Posterior vena cava (tissue), 2 donors: ENCODE measurements at places on chromosomes 6 and 20.
A peak's percentile ranks its signal among the peaks of the same experiment; 100 is the strongest.

- DNase-seq: no peak
These were observed 363.5 kb downstream of the BCKDHB start for GRCh38 chr6:80469977-80470376.

GRCh38 chr20:14919501-14920081, 582.2 kb upstream of the FLRT3 start:
- no peak for DNase-seq

DNA sequence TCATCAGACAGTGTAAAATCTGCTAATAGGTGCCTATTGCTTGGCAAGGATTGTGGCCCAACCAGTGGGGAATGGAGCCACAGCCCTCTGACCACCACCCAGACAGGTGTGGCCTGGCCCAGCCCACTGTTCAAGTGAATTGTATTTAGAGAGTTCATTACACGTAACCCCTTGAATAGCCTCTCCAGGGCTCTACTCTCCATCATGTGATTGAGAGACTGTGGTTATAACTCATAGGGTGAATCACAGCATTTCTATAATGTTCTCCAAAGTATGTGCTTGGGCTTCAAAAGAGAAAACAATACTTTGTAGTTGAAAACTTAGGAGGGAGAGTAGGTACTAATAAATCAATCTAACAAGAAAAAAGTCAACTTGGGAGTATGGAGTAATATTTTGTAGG, 38.4 kb downstream of the ALDH8A1 start:
- DNase-seq: no peak

GRCh38 chr6:149563203-149563927, 2.8 kb upstream of the GINM1 start:
- no peak for DNase-seq

GRCh38 chr6:3729603-3730344, 21.7 kb downstream of the PXDC1 start:
- DNase-seq: no peak

DNA sequence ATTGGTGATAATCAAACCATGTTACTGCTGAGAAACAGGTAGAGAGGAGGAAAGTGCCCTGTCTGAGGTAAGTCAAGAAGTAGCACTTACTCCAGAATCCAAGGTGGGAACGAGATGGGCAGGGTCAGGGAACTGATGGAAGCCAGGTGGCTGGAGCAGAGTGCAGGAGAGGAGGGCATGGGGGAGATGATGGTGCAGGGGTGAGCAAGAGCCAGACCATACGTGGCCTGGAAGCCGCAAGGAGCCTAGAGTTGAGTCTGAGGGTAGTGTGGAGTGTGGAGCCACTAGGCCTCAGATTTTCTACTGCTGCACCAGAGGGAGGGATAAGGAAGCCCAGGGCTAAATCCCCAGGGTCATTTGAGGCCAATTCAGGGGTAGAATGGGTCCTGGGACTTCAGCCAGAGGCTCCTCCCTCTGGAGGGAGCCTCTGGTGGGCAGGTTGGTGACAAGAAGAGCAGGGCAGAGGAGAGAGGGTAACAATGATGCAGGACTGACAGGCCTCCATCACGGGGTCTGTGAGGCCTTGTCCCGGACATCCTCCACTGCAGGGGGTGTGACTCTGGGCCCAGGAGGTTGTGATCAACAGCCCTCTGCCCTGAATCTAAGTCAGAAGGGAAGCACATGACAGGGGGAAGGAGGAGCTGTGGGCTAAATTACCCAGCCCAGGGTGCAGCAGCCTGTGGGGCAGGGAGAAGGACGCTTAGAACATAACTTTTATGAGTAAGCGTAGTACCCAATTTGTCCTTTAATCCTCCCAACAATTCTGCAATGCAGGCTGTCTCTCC, 28.7 kb downstream of the COX4I2 start:
- DNase-seq: no peak

DNA sequence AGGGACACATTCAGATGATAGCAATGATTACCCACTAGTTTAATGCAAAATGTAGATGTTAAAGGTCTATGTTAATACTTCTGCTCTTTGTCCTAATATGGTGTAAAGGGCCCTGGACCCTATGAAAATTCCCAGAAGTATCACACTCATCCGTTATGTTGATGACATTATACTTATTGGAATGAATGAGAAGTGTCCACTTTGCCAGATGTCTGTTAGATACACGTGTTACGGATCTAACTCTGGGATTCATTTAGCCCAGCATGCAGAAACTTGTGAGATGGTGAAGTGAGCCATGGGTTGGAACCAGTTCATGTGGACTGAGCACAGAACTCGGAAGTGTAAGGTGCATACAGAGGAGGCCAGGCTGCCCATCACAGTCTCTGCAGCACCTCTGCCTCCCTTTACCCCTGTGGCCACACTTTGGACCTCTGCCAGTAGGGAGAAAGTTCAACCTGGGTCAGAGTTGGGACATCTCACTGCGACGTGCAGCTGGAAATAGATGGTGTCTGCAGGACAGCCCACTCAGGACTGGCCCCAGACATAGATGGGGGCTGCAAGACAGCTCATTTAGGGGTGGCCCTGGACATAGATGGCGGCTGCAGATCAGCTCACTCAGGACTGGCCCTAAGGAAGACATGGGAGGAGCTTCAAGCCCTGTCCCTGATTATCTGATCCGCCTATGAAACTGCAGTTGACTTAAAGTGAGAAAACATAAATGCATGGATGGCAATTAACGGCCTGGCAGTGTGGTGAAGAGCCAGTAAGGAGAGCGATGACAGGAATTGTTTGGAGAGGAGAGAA, 71.2 kb upstream of the THBS2 start:
- DNase-seq: peak; percentile 75

- no peak for DNase-seq
These were observed 41.4 kb downstream of the KIZ start for GRCh38 chr20:21167261-21167660.

GRCh38 chr6:29559524-29560287, at the start of gene UBD:
Gene UBD, minus strand, starts transcription at chr6:29559732. Its CDS starts 31 bp downstream, at chr6:29559701.
- no peak for DNase-seq

GRCh38 chr20:63501818-63502670, 3.2 kb upstream of the EEF1A2 start:
- DNase-seq: peak; percentile 70

DNA sequence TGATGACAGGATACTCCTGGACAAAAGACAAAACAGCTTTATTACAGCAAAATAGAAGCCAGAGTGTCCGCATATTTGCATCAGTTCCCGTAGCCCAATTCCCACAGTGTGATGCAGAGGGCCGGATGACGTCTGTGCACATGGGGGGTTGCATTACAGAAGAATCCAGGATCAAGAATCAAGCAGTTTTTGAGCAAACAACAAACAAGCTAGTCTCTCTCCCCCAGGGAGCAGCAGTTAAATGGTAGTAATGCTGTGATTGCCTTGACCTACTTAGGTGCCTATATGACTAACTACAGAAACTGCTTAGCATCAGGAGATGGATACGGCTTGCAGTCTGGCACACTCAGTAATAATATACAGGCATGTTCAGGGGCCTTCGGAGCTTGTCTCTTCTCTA, 3.2 kb upstream of the SDHAF4 start:
- DNase-seq: no peak

GRCh38 chr6:57324538-57324937, 7.1 kb downstream of the PRIM2 start:
- DNase-seq: no peak

DNA sequence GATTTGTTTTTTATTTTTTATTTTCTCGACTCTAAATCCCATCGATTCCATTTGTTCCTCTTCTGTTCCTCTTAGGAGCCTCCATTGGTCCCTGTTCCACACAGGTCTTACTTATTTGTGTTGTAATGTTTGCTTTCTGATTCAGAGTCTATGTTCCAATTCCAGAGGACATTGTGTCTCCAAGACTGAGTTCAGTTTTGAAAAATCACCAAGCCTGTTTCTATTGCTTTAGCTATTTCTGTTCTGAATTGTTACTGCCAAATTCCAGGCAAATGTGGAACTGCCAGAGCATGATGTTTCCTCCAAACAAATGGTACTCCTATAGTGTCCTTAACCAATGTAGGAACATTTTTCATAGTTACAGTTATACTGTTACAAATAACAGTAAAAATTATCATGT, 270.9 kb upstream of the SPTLC3 start:
- DNase-seq: no peak

DNA sequence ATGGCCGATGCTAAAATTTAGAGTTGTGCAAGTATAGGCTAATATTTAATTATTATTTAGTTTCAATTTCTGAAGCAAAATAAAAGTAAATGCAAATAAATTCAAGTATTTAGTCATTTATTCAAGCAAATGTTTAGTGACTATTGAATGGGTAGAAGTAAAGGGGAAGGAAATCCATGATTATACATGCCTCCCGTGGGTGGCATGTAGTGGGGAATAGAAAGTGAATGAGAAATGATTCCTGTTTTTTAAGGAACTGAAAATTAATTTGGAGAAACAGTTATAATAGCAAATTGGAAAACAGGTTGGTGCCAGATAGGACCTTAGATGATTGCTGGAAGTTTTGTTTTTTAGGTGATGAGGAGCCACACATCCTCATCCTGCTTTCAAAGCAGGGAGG, 35.4 kb downstream of the FAM229B start:
- DNase-seq: no peak

GRCh38 chr20:45209924-45210323, 3.1 kb downstream of the SEMG1 start:
- no peak for DNase-seq

DNA sequence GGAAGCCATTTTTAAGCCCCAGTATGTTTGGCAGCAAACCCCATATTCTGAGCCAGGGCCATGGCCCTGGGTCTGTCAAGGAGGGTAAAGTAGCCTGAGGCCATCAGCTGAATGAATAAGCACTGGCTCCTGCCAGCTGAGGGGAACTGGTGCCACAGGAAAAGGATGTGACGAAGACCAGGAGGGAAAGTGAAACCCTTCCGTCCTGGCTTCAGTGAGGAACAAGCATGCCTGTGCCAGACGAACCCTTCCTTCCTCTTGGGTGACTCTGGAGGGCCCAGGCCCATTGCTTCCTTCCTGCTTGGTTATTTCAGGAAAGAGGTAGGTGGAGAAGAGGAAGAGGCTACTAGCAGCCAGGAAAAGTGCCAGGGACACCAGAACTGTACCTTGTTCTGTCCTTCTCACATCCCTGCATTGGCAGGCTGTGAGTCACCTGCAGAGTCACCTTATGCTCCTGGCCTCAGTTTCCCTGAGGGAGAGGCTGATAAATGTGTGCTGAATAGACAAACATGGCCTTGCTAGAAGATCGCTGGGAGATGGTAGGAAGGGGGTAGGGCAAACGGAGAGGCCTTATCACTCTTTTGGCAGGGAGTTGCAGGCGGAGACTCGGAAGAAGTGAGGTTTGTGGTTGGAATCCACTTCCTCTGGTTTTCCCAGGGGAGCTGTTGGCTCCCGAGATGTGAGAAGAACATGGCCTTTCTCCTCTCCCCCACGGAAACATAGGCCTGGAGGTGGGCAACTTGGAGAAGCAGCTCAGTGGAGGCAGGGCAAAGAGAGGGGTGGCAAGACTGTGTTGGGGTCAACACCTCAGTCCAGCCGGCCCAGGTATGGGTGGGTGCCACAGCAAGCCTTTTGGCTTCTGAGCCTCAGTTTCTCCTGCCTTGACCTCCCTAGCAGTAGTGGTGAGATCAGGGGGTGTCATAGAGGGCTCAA, 37.4 kb downstream of the COX4I2 start:
- peak; percentile 89 for DNase-seq

DNA sequence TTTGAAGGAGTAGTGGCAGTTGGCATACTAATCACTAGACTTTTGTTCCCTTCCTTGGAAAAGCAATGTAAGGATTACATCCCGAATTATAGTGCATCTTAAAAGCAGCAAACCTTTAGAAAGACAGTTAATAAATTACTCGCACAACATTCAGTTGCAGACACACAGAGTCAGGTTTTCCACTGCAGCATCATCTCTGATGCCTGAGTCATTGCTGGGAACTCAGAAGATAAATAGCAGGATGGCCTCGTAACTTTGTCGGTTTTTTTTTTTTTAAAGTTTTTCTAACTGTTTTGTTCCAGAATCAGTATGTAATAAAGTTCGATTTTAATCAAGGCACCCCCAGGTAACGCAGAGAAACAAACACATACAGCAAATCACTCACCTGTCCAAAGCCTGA, 34.3 kb downstream of the GJA10 start:
- no peak for DNase-seq

DNA sequence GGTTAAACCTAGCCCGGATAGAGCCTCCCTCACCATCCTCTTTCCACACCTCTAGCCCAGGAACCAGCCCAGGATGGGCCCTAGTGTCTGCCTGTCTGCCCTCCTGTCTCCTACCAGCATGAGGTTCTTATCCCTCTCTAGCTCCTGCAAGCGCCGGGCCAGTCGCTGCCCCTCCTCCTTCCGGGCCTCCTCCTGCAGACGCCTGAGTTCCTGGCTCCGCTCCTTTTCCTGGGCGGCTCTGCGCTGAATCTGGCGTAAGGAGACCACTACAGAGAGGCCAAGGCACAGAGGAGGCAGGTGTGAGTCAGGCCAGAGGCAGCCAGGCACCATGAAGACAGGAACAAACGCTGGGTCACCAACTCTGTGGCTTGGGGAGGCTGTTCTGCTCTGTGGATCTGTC, 4.3 kb upstream of the PSORS1C2 start:
- peak; percentile 89 for DNase-seq

GRCh38 chr6:3259491-3259958, 778 bp downstream of the PSMG4 start:
- no peak for DNase-seq

DNA sequence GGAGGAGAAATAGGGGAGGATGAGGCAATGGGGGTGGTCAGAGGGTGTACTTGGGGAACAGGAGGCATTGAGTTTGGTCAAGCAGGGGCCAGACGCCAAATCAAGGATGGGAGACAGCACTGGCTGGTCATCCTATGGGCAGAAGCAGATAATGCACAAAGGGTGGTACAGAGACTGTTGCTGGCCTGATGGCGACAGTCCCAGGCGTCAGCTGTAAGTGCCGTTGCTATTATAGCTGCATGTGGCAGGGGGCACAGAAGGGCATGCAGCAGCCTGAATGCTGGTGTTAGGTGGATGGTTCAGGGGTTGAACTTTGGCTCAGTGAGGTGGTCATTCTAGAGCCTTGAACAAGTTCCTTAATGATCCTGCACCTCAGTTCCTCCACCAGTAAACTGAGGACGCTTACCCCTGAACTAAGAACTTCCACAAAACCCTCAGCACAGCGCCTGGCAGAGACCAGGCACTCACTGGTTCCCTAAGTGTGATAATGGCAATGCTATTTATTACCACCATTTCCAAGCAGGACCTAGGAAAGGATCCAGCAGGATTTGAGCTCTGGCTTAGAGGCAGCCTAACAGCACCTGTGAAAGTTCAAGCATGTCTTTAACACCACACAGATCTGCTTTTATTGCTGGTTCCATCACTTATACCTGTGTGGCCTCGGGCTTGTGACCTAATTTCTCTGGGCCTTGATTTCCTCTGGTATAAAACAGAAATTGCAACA, 162.7 kb downstream of the INSM1 start:
- no peak for DNase-seq

- DNase-seq: no peak
These were observed 14.3 kb downstream of the CUL9 start for GRCh38 chr6:43196337-43196736.

GRCh38 chr6:106800379-106800778, 171.0 kb downstream of the QRSL1 start:
- no peak for DNase-seq

GRCh38 chr6:112501705-112502104, 154.6 kb downstream of the RFPL4B start:
- DNase-seq: no peak

- DNase-seq: no peak
These were observed at the start of gene GPX5 for GRCh38 chr6:28525496-28526039. Gene GPX5, plus strand, starts transcription at chr6:28525881. Its CDS starts 133 bp downstream, at chr6:28526014.

GRCh38 chr20:32447136-32448027, 89.3 kb downstream of the ASXL1 start:
- DNase-seq: peak; percentile 65

- DNase-seq: no peak
These were observed 4.9 kb upstream of the PTGIS start for GRCh38 chr20:49572857-49573256.

- DNase-seq: no peak
These were observed 99.0 kb upstream of the KCNG1 start for GRCh38 chr20:51121901-51122412.
